ENCODE measurements at places on chromosomes 6 and 20.

DNA sequence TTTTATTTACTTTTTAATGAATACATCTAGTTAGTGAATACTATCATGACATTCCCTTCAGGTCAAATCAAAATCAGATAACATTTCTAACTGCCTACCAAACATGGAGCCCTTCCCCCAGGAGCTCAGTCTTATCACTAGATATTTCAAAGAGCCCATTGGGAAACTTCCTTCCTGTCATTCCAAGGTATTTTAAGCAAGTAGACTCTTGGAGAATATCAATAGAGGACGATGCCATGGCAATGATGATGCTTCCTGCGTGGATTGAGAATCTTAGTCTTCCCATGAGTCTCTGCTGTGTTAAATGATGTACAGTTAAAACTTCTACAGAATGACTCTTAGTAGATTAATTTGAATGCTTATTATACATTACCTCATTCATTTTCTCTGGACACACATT, 384.9 kb downstream of the CENPW start:
- no peak for DNase-seq

- no peak for DNase-seq
Measured at GRCh38 chr6:70375166-70375565, 38.1 kb upstream of the FAM135A start.

DNA sequence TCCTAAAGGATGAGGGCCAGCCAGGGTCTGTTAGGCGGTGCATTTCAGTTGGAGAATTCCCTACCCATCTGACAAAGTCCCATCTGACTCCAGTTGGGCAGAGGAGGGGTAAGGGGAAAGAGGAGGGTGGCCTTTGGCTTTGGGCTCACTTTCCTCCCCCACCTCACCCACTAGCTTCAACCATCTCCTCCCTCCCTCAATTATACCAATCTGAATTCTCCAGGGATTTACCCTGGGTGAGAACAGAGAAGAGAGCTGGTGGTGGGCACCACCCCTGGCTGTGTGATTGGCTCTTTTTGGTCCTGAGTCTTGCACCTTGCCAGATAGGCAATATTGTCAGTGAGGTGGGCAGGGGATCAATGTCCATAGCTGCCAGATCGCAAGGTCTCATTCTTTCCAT, 3.2 kb downstream of the HMGA1 start:
- DNase-seq = no peak

DNA sequence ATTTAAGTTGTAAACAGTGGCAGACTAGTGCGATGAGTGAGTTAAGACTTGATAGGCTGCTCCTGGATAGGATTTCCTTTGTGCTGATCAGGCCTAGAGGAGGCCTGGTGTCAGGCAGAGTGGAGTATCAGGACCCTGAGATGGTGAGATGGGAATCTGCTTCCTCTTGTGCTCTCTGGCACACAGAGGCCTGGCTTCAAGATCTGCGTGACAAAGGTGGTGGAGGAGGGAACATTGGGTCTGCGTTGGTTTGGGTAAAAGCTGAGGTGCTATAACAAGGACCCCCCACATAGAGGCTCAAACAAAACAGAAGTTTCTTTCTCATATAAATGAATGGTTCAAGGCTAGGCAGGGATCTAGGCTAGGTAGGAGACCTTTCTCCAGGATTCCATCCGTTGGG, 20.3 kb downstream of the SCAND1 start:
- DNase-seq = no peak

- DNase-seq = no peak
Measured at GRCh38 chr6:149852881-149853280, 11.3 kb downstream of the LRP11 start.

GRCh38 chr20:33251496-33251895, 15.7 kb downstream of the BPIFA1 start:
- DNase-seq = no peak

DNA sequence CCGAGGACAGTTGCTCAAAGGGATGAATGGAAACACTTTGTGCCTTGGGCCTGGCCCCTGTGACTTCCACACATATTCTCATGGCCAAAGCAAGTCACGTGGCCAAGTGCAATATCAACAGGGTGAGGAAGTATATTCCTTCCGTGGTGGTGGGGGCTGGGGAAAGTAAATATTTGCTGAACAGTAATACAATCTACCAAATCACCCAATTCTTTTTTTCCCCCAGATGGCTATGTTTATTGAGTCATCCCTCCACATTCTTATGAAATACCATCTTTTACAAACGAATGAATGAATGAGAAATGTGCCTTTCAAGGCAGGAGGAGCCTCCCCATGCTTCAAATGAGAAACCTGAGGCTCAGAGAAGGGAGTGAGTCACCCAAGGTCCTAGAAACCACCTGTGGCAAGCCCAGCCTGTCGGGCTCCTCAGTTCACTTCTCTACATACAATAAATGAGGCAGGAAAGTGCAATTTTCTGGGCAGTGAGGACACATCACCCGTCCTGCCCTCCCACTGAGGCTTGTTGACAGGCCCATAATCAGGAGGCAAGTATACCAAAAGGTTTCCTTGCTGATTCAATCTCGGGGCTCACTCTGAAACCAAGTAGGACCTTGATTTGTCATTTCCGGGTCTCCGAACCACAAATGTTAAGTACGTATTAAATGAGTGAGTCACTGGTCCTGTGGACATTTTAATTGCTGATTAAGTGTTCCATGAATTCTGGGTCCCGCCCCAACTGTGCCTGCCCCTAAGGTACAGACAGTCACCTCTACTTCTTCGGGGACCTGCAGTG, 25.3 kb upstream of the TOP1 start:
- no peak for DNase-seq

GRCh38 chr6:38021029-38021428, 201.5 kb downstream of the ZFAND3 start:
- DNase-seq = peak; percentile 29

DNA sequence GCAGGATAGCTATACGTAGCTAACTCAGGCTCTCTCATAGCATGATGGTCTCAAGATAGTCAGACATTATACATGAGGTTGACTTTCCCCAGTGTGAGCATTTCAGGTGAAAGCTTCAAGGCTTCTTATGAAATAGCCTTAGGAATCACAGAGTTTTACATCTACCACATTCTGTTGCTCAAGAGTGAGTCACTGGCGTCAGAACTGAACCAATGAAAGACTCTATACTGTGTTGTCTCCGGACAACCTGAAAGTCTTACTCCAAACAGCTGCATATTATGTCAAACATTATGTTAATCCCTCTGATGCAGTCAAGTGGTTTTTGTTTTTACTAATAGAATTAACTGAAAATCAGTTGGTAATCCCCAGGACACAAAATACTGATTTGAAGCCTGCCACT, 79.8 kb upstream of the TRDN start:
- no peak for DNase-seq

DNA sequence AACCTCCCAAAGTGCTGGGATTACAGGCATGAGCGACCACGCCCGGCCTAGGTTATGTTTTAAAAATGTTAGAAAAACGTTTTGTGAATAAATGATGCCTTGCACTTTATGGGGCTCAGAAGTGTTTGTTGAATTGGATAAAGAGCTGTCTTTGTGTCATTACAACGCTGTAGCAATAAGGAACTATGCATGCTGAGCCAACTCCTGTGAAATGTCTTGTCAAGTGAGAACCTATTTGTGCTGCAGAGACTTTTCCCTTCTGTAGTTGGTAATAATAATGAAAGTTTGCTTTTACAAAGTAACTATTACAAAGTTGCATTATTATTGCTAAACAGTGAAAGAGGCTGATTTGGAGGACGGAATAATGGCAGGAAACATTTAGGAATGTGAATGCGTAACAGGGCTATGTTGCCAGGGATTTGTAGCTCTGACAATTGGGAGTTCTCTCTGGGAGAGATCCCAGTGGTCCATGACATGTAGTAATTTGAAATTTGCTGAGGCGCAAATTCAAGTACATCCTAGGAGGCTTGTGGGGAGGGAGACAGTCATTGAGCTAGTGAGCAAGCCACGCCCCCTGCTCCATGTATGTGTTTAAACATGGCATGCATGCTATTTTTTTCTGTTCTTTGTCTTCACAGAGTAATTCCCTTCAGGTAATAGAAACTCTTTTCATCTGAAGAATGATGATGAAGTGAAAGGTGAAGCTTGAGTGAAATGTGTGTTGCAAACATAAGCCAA, 16.8 kb upstream of the BICRAL start:
- no peak for DNase-seq

DNA sequence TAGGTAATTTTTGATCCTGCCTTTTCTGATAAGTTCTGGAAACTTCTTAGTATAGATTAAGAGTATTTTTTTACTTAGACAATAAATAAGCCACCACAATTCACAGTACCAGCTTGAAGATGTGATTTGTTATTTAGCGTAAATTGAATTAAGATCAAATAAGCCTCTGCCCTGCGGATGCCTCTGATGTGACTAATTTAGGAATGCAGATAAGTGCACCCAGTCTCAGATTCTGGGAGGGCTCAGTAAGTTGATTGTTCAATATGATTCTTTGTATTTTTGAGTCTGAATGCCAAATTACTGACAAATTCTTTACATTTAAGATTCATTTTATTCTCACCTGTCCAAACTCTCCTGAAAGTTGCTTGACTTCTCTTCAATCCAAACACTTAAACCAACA, 147.5 kb downstream of the THBS2 start:
- DNase-seq = no peak

GRCh38 chr6:124742971-124743370, 219.3 kb upstream of the RNF217 start:
- no peak for DNase-seq

DNA sequence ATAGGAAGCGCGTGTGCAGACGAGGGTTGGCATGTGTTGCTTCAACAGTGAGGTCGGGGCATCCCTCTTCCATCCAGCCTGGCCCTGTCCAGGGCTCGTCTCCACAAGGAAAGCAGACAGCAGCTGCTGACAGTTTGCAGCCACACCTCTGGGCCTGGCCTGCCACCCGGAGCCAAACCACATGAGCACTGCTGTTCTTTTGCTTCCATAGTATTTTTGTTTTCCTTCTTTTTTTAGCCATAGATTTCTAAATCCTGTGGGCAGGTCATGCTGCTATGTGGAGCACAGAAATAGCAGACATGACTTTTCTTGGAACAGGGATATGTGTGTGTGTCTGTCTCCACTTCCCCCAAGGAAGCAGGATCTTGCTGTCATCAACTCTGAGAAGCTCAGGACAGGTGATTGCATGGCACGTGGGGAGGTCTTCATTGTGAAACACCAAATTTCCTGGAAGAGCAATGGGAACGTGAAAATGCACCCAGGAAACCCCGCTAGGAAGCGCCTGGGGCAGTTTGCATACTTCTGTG, 167.4 kb downstream of the DTNBP1 start:
- DNase-seq = no peak

DNA sequence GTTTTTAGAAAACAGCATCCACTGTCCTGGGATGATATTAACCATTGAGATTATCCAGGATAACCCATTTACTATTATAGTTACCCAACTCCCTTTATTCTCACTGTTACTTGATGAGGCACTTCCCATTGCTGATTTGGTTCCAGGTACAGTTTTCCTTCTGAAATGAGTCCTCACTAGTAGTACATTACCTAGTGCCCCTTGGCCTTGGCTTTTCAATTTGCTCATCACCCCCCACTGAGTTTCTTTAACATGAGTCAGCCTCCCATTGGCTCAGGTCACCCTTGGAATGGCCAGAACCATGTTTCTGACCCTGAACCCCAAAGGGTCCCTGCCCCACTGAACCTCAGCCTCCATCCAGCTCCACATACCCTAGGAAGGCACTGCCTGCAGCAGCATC, 28.4 kb downstream of the MDGA1 start:
- no peak for DNase-seq

GRCh38 chr20:46772901-46773300, 63.5 kb downstream of the SLC2A10 start:
- no peak for DNase-seq

- DNase-seq = no peak
Measured at GRCh38 chr20:38119446-38119845, 45.6 kb downstream of the TGM2 start.

Data from retina (tissue), 1 donor.